Naive thymus-derived CD4-positive, alpha-beta T cell (primary cell): ENCODE measurements at places on chromosomes 7 and 10. TPM values are rescaled to one million over a fixed set of nuclear protein-coding genes. Genes with fewer than 3 reads are reported as not detected.

DNA sequence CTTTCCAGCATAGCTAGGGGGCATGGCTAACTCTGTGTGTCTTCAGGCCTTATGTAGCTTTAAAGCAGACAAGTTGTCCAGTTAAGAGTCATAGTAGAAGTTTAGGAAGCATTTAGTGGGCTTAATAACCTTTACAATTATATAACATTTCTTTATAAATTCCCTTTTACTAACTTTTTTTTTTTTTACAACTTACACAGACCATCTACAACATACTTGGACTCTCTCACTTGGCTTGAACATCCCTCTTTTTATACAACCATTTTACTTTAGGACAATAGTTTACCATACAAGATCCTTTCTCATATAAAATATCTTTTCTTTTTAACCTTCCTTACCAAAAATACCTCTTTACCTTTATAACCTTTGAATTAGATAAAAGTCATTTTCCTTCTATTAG, 26.3 kb downstream of the SP4 start:
- no peak for DNase-seq

DNA sequence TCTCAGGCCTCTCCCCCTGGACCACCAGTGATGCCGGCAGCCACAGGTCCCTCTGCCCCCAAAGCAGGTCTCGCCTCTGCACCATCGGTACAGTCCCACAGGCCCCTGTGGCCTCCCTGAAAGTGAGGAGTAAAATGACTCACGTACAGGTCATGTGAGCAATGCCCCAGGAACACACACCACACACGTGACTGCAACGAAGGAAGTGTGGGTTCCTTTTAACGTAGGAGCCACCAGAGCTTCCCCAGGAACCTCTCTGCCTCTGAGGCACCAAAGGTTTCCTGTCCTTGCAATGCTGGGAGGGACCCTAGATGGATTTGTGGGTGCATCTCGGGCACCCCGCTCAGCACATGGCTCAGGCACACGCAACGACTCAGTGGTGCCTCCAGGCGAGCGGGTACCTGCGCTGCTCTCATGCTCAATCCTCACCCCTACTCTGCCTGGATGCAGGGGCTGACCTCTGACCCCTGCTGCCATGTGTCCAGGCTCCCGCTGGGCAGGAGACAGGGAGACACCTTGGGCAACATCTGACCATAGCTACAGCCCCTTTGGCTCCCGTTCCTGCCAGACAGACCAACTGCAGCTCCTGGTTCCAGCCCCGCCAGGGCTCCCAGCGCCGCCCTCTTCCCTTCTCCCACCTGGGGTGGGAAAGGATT, 120.7 kb downstream of the PRKAG2 start:
- DNase-seq = peak; percentile 59

DNA sequence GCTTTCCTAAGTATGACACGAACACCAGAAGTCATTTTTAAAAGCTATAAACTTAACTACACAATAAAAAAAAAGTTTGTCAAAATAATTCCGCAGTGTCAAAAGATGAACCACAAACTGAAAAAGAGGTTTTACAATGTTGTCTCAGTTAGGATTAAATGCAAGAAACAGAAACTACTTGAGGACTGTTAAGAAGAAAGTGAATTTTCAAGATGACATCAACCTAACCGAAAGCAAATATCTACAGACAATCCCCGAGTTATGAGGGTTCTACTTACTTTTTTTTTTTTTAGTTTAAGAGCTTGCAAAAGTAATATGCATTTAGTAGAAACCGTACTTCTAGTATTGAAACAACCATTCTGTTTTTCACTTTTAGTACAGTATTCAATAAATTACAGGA, 62.3 kb downstream of the TFPI2 start:
- no peak for DNase-seq

DNA sequence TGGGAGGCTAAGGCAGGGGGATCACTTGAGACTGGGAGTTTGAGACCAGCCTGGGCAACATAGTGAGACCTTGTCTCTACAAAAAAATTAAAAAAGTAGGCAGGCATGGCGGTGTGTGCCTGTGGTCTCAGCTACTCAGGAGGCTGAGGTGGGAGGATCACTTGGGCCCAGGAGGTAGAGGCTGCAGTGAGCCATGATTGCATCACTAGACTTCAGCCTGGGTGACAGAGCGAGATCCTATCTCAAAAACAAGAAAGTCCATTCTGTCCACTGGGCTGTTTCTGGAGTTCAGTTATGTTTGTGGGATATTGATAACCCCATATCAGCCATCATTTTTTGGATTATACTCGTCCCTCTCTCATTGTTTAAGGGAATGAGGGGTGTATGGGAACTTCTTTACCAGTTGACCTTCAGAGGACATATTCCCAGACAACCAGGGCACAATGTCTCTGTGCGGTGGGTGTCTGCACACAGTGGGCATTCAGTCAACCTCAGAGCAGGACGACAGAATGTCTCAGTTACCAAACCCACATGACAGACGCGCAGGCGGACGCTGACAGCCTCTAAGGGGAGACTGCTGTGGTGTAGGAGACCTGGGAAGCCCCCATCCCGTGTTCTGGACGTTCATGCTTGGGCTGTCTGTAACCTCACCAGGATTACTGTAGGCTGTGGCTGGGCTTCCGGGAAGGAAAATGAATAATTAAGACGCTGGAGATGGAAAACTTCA, 69.4 kb downstream of the CARD11 start:
- DNase-seq = no peak

DNA sequence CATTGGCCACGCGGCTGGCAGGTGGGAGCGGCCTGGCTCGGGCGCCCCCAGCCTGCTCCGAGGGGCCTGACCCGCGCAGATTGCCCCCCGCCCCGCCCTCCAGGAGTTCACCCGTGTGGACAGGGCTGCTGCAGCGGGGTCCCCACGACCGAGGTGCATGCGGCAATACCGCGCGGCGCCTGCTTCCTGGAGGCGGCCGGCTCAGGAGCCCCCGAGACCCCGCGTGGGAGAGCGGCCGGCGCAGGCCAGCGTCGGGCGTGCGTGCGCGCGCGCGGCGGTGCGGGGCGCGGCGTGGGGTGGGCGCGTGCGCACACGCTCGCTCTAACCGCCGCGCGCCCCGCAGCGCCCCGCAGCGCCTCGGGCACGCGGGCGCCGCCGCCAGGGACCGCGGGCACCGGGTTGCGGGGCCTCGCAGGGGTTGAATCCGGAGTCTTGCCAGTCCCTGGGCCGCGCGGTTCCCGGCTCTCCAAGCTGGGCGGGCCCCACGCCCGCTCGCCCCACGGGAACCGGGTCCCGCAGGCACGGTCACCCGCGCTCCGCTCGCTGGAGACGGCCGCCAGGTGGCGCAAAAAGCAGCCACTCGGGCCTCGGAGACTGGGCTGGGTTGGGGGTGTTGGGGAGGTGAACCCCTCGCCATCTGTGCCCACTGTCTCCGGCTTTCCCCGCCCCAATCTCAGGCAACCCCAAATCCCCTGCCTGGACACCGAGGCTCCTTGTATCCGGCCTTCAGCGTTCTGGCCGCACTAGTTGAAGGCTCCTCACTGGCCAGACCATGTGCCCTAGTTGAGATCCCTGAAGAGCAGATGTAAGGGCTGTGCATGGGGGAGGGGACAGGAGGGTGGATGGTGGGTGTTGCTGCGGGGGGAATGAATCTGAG, 1.3 kb upstream of the ACHE start:
- peak; percentile 42 for DNase-seq

GRCh38 chr7:100013328-100013676, 2.1 kb upstream of the ZKSCAN1 start:
- no peak for DNase-seq

DNA sequence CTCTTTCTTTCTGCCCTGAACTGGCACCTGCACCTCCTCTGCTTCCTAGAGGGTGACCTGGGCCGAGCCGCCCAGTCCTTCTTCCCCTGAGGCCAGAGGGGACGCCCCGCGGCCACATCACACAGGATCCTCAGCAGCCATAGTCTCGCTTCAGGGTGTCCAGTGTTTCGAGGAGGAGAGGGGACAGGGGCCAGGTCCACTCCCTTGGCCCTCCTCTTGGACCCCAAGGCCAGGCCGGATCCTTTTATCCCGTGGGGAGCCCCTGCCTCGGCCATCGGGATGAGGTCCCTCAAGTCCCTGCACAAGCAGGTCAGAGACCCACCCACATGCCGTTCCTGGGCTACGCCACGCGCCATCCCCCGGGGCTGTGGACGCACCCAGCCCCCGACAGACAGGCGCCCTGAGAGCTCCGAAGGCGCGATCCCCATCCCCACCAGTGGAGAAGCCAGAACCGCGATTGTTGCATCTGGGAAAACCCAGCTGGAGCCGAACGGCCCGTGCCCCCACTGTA, 3.6 kb downstream of the BHLHA15 start:
- no peak for DNase-seq

- DNase-seq = no peak
These were observed 16.1 kb upstream of the XPNPEP1 start for GRCh38 chr10:109939315-109939961.

DNA sequence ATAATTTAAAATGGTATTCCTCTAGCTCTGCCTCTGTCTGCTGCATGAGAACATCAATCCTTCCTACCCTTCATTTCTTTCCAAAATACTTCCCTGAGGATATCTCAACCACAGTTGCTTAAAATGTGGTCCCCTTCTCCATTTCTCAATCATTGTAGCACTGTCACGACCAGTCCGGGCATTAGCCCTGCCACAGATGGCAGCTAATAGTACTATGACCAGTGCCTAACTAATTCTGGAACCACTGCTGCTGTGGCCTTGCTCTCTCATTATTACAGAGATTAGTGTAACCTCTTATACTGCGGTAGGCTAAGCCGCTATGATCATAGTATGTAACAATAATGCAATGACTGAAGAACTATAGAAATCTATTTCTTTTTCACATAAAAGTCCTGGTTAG, 66.0 kb downstream of the REEP3 start:
- DNase-seq = no peak

DNA sequence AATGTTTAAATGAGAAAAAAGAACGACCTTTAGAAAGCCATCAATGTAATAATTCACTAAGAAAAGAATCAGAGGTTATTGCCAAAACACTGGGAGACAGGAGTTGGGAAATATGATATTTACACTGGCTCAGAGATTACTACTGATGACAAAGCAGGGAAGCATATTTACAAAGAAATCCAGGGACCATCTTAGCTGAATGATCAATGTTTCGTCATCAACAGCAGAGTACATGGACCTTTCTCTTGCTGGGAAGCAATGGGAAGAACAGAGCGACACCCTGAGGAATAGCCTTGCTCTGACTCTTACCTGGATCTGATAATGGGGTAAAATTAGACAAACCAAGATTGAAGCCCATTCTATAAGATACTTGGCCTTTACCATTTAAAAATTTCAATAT, 1293.5 kb downstream of the XPNPEP1 start:
- DNase-seq = no peak

The RELN gene
- total RNA-seq = not detected

The KLF14 gene
- total RNA-seq = 0.37 TPM

The CLDN3 gene
- not detected in 2 replicates for total RNA-seq

The PHYHIPL gene
- not detected for total RNA-seq

The TMEM229A gene
- total RNA-seq = not detected

The ZNF746 gene
- 32.0 TPM for total RNA-seq

The ZNF783 gene
- total RNA-seq = 36.0 TPM

The DGKI gene
- total RNA-seq = not detected

The HEPACAM2 gene
- total RNA-seq = not detected

The IKZF1 gene
- total RNA-seq = 388 TPM

The HOXA5 gene
- total RNA-seq = 0.88 TPM

The DRGX gene
- total RNA-seq = not detected in 2 replicates
